ENCODE measurements at places on chromosomes 12 and 14. TPM values are rescaled to one million over a fixed set of nuclear protein-coding genes. Genes with fewer than 3 reads are reported as not detected.

GRCh38 chr12:100404769-100405407 is 48.0 kb downstream of the SLC17A8 start:
- DNase-seq = no peak

DNA sequence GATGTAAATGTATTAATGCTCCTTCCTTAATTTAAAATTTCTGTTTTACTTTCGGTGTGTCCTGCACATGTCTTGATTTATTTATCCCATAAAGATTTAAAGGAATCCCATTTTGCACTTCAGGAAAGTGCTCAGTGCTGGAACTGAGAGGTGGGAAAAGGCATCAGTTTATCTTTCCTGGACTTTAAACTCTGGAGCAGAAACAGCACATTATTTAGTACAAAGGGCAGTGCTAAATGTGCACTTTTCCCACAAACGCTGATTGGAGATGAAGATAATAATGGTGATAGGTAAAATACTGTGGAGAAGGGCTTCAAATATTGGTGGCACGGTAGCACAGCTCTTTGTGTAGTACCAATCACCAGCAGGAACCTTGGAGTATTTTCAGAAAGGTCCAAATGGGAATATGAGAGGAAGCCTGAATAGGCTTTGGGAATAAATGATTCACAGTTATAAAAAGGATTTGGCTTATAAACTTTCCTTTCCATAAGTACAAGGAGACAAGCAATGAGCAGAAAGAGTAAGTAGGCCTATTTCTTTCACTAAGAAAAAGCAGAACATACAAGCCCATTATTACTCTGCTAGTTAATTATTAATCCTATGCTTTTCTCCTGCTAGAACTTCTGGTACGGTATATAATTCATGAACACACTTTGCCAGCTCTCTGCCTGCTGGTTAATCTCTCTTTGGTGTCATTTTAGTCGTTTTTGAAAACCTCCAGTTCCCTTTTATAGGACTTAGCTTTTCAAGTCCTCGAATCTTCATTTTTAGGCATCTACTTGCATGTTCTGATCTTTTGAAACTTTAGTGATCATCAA is 58.3 kb downstream of the SLC15A5 start:
- no peak for DNase-seq

The GLI1 gene
- 1.9 TPM for total RNA-seq

- no peak for DNase-seq
Observed at GRCh38 chr12:81668475-81668874, 90.7 kb downstream of the PPFIA2 start.

Data from left colon (tissue), 2 donors.